ENCODE measurements at places on chromosomes 3 and 15.
A peak's percentile ranks its signal among the peaks of the same experiment; 100 is the strongest.

- no peaks in the 10 kb centered on the region for H3K27me3 ChIP-seq
- no peak for DNase-seq
- H3K4me1 ChIP-seq, result no peaks in the 10 kb centered on the region
- no peak overlapping the region for H3K4me3 ChIP-seq
Observed at GRCh38 chr3:173547070-173547469, 149.5 kb downstream of the NLGN1 start.

DNA sequence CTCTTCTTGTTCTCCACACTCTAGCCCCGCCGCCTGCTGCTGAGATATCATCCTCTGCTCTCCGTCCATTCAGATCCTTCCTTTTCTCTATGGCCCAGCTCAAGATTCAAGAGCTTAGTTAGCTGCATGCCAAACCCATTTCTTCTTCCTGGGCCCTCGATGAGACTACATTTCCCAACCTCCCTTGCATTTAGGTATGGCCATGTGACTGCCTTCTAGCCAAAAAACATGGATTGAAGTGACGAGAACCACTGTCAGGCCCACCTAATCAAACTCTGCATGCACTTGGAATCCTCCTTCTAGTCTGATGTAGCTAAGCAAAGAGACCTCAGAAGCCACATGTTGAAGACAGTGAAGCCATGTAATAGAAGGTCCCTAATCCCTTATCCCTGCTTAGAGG lies 308.2 kb downstream of the VPS13C start:
- H3K27ac ChIP-seq, result no peak overlapping the region
- H3K4me1 ChIP-seq, result no peaks in the 10 kb centered on the region
- H3K36me3 ChIP-seq, result no peaks in the 10 kb centered on the region
- no peak overlapping the region for H3K4me3 ChIP-seq
- no peak for DNase-seq

GRCh38 chr3:10706156-10706739 lies 109.8 kb upstream of the SLC6A11 start:
- H3K36me3 ChIP-seq, result no peaks in the 10 kb centered on the region
- no peak for DNase-seq
- H3K27ac ChIP-seq, result no peak overlapping the region
- H3K4me1 ChIP-seq, result no peaks in the 10 kb centered on the region

DNA sequence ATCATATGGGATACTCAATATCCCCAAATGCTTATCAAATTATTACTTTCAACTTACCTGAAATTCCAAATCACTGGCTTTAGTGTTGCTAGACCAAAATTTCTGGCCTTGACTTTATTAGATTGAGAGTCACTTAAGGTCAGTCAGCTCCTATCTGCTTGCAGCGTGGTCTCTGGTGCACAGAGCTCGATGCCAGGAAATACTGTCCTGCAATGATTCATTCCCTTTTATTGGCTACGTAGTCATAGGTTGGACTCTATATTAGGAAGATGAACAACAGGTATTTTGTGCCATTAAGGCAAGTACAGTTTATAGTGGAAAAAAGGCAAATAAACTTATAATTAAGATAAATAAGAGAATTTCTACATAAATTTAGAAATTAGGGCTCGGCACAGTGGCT lies 378.6 kb upstream of the MCTP2 start:
- no peaks in the 10 kb centered on the region for H3K4me1 ChIP-seq
- no peaks in the 10 kb centered on the region for H3K27me3 ChIP-seq
- H3K36me3 ChIP-seq, result no peaks in the 10 kb centered on the region
- no peak overlapping the region for H3K4me3 ChIP-seq
- H3K27ac ChIP-seq, result no peak overlapping the region
- DNase-seq, result no peak

DNA sequence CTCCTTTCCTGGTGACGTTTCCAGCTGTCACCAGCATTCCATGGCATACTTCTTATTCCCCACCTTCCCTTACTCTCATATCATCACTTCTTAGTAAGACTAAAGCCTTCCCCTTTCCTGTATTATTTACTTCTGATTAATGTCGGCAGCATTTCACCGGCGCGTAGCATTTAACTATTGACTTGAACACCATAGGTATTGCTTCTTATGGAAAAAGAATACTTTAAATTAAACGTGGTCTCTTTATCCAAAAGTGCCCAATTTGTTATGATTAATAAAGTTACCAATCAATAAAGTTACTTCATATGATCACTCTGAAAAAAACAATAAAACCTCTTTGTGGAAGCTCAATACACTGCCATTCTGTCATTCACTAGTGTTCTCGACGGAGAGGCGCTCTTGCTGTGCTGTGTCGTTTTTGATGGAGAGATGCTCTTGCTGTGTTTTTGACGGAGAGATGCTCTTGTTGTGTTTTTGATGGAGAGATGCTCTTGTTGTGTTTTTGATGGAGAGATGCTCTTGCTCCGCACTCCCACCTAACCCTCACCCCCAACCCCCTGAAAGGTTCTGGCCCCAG lies 165.0 kb downstream of the XXYLT1 start:
- no peaks in the 10 kb centered on the region for H3K36me3 ChIP-seq
- H3K4me1 ChIP-seq, result peaks cover 10% of the 10 kb centered on the region
- no peaks in the 10 kb centered on the region for H3K27me3 ChIP-seq
- no peak overlapping the region for H3K27ac ChIP-seq
- DNase-seq, result no peak

- H3K4me1 ChIP-seq, result no peaks in the 10 kb centered on the region
- H3K27me3 ChIP-seq, result no peaks in the 10 kb centered on the region
- peaks cover 19% of the 10 kb centered on the region for H3K36me3 ChIP-seq
- H3K4me3 ChIP-seq, result no peak overlapping the region
Observed at GRCh38 chr15:74664028-74664616, 31.7 kb downstream of the EDC3 start.

GRCh38 chr3:74897006-74897405 lies 282.5 kb upstream of the CNTN3 start:
- DNase-seq, result no peak
- H3K36me3 ChIP-seq, result no peaks in the 10 kb centered on the region
- H3K4me1 ChIP-seq, result no peaks in the 10 kb centered on the region
- no peaks in the 10 kb centered on the region for H3K27me3 ChIP-seq
- H3K4me3 ChIP-seq, result no peak overlapping the region

DNA sequence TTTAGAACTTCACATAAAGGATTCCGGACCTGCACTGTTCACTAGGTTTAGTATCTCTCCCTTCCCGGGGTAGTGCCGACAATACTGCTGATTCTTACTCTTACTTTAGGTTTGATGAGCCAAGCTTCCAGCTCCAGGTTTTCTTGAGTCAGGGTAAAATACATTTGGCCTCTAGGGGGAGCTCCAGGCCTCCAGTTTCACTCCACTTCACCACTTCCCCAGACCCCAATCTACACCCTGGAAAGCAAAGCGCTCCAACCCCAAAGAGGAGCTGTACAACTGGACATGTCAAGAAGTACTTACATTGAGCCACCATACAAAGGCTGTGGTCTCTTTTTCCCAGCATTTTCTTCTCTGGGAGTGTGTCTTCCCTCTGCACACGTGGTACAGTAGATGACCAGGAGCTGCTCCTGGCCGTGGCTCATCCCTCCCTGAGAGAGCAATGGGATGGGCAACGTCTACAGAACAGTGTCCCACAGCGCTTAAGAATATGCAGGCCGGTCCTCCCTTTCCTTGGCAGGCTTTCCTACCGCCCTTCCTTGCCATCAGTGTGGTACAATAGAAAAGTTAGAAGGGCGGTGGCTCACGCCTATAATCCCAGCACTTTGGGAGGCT lies 93.9 kb upstream of the CCDC80 start:
- DNase-seq, result peak; percentile 51
- H3K4me3 ChIP-seq, result no peak overlapping the region
- H3K27me3 ChIP-seq, result no peaks in the 10 kb centered on the region
- H3K4me1 ChIP-seq, result peaks cover 47% of the 10 kb centered on the region
- H3K36me3 ChIP-seq, result no peaks in the 10 kb centered on the region
- H3K27ac ChIP-seq, result no peak overlapping the region

- H3K36me3 ChIP-seq, result no peaks in the 10 kb centered on the region
- H3K27me3 ChIP-seq, result no peaks in the 10 kb centered on the region
- no peak for DNase-seq
- no peak overlapping the region for H3K4me3 ChIP-seq
Observed at GRCh38 chr3:8255725-8256124, 245.9 kb upstream of the LMCD1 start.

- DNase-seq, result no peak
- no peaks in the 10 kb centered on the region for H3K27me3 ChIP-seq
- peak overlapping the region; percentile 10 for H3K4me3 ChIP-seq
- H3K36me3 ChIP-seq, result peaks cover 22% of the 10 kb centered on the region
- peak overlapping the region; percentile 58 for H3K27ac ChIP-seq
Observed at GRCh38 chr3:136838641-136839555, 20.0 kb downstream of the SLC35G2 start.

- peaks cover 14% of the 10 kb centered on the region for H3K4me1 ChIP-seq
- H3K36me3 ChIP-seq, result peaks cover 65% of the 10 kb centered on the region
- DNase-seq, result no peak
- H3K27ac ChIP-seq, result no peak overlapping the region
- H3K4me3 ChIP-seq, result no peak overlapping the region
Observed at GRCh38 chr3:36893137-36893557, 51.7 kb downstream of the TRANK1 start.

DNA sequence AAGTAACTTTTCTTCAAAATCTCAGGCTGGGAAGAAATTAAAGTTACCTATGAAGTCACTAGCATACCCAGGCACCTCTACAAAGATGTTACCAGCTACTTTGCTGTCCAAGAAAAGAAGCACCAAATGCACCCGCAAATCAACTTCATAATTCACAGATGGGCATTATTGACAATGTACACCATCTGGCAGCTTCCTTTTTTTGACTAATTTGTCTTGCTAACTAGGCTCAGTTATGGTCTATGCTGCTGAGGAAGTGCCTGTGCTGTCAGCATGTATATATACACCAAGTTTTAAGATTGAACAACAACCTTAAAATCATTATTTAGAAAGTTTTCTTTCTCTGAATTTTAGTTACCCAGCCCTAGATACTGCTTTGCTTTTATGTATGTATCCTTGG lies 93.8 kb downstream of the NSUN3 start:
- no peak overlapping the region for H3K4me3 ChIP-seq
- no peaks in the 10 kb centered on the region for H3K27me3 ChIP-seq
- DNase-seq, result no peak
- no peak overlapping the region for H3K27ac ChIP-seq

- no peaks in the 10 kb centered on the region for H3K36me3 ChIP-seq
- no peaks in the 10 kb centered on the region for H3K27me3 ChIP-seq
- DNase-seq, result no peak
- no peaks in the 10 kb centered on the region for H3K4me1 ChIP-seq
Observed at GRCh38 chr15:54571576-54571975, 593.3 kb downstream of the UNC13C start.

DNA sequence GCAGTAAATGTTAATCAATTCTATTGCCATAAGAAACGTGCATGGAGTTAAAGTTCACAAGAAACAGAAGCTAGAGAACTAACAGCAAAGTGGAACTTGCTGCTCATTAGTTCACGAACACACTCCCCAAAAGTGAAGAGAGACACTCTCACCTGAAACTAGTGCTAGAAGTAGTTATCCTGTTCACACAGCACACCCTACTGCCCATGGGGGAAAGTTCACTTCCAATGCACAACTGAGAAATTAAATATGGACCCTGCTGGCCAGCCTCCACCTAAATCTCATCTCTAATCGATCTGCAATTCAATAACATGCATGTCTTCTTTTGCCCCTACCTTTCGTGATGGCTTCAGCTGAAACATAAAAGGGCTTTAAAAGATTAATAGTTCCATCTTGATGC lies 39.4 kb upstream of the FRMD4B start:
- no peaks in the 10 kb centered on the region for H3K27me3 ChIP-seq
- no peak overlapping the region for H3K27ac ChIP-seq

DNA sequence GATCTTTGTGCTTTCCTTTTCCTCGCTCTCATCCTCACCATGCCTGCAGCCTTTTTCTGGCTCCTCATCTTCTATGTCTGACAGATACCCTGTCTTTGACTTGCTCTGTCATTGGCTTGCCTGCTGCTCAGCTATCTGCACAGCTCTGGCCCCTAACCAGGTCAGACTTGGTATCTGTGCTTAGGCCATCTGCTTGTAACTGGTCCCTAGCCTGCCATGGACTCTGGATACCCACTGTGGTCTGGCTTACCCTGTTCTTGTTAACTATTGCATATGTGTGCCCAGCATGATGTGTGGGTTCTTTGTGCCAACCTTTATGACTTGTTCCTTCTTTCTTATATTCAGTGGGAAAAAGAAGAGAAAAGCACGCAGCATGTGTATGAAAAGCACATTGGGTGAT lies 109.7 kb upstream of the ROPN1 start:
- peaks cover 5% of the 10 kb centered on the region for H3K27me3 ChIP-seq
- H3K36me3 ChIP-seq, result no peaks in the 10 kb centered on the region
- no peak overlapping the region for H3K4me3 ChIP-seq
- no peak overlapping the region for H3K27ac ChIP-seq
- no peak for DNase-seq

DNA sequence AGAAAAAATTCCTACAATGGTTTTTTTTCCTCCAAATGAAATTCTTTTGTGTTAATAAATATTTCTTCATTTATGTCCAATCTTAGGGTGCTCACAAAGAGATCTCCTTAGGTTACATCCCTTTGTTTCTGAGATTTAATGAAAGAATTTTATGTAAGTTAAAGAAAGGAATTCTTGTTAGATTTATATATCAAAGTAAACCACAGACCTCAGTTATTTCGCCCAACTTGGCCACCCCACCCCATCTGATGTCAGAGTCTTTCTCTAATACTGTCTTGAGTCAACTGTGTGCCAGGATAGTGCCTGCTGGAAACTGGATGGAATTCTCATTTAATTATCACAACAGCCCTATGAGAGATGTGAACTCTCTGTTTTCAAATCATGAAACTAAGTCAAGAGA lies 259.9 kb downstream of the OPA1 start:
- no peak for DNase-seq
- no peak overlapping the region for H3K27ac ChIP-seq
- peaks cover 17% of the 10 kb centered on the region for H3K27me3 ChIP-seq
- no peak overlapping the region for H3K4me3 ChIP-seq
- H3K36me3 ChIP-seq, result no peaks in the 10 kb centered on the region

GRCh38 chr3:32302601-32303398 lies 64.3 kb downstream of the CMTM8 start:
- peak overlapping the region; percentile 31 for H3K4me3 ChIP-seq
- no peak for DNase-seq
- peaks cover 47% of the 10 kb centered on the region for H3K4me1 ChIP-seq
- peaks cover 8% of the 10 kb centered on the region for H3K36me3 ChIP-seq
- H3K27me3 ChIP-seq, result peaks cover 6% of the 10 kb centered on the region

DNA sequence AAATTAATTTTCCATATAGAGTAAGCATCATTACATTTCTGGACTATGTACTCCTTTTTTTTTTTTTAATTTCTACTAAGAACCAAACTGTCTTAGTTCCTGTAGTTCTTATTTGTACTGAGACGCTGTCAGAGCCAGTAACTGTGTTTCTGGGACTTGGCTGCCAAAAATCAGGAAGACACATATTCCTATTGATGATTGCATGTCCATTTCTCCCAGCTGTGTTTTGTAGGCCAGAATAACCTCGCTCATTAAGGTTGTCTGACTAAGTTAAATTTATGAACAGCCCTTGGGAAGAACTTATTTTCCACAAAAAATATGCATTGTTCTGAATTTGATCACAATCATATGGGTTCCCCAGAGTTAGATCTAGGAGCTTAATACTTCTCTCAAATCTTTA lies 29.5 kb downstream of the PLSCR5 start:
- no peaks in the 10 kb centered on the region for H3K4me1 ChIP-seq
- peaks cover 25% of the 10 kb centered on the region for H3K27me3 ChIP-seq
- no peak overlapping the region for H3K27ac ChIP-seq
- no peak for DNase-seq
- H3K36me3 ChIP-seq, result no peaks in the 10 kb centered on the region
- H3K4me3 ChIP-seq, result no peak overlapping the region

- peaks cover 24% of the 10 kb centered on the region for H3K36me3 ChIP-seq
- H3K4me3 ChIP-seq, result no peak overlapping the region
- H3K27me3 ChIP-seq, result no peaks in the 10 kb centered on the region
- H3K27ac ChIP-seq, result peak overlapping the region; percentile 93
- peaks cover 67% of the 10 kb centered on the region for H3K4me1 ChIP-seq
- DNase-seq, result no peak
Observed at GRCh38 chr15:90402767-90403166, 14.7 kb downstream of the IQGAP1 start.

Data from activated T-helper 2 cell treated with anti-CD3 and anti-CD28 coated beads, Interferon-gamma antibody, Interleukin-2, Interleukin-4, amounts not matched to agents 10 μg/mL and 5 μg/mL and 100 μg/mL, durations not matched to agents 14 hours and 24 hours and 36 hours (primary cell).